Left forelimb (tissue), 1 donor: ENCODE measurements at places on chromosomes 11 and 22.

- no peak for DNase-seq
These were observed 15.7 kb downstream of the DAGLA start for GRCh38 chr11:61695917-61696316.

GRCh38 chr22:24759765-24760164, 14.8 kb downstream of the PIWIL3 start:
- no peak for DNase-seq

GRCh38 chr11:111269146-111269868, 23.8 kb downstream of the POU2AF2 start:
- no peak for DNase-seq

GRCh38 chr11:10490398-10491241, 35.6 kb downstream of the AMPD3 start:
- peak; percentile 63 for DNase-seq

GRCh38 chr11:73205661-73206343, 12.3 kb upstream of the P2RY2 start:
- no peak for DNase-seq

DNA sequence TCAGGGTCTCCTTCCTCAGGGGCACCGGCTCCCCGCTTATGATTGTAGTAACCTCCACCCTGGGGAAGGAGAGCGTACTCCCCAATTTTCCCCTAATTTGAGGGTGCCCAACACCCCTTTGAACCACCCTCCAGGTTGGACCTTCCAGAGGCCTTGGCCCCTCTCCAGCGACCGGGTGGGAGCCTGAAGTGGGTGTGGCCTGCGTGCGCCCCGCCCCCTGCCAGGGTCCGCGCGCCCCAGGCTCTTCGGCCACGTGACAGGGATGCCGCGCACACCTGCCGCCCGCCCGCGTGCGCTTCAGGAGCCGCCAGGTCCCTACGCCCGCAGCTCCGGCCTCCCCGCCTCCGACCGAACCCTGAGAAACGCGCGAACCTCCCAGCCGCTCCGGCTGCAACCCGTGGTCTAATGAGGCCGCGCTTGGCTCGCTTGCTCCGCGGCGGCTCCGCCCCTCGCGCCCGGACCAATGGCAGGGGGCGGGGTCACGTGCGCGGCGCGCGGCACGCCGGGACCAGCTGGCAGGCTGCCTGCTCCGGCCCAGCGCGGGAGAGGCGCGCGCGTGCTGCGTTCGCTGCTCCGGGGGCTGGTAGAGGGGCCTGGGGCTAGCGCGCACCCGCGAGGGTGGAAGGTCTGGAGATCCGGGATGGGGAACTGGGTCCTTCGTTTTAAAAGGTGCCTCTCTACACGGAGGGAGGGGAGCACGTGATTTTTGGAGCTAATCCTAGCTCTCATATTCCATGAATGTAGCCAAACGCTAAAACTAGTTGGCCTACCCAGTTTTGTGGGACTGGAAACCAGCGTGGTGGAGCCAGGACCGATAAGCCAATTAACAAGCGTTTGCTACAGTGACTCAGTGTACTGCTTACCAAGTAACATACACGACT, at the start of gene FOXRED2:
Gene FOXRED2, minus strand, starts transcription at position 404 of the 881 bp plus-strand sequence. CDS start 618 bp downstream, outside the sequence.
- peak; percentile 93 for DNase-seq

DNA sequence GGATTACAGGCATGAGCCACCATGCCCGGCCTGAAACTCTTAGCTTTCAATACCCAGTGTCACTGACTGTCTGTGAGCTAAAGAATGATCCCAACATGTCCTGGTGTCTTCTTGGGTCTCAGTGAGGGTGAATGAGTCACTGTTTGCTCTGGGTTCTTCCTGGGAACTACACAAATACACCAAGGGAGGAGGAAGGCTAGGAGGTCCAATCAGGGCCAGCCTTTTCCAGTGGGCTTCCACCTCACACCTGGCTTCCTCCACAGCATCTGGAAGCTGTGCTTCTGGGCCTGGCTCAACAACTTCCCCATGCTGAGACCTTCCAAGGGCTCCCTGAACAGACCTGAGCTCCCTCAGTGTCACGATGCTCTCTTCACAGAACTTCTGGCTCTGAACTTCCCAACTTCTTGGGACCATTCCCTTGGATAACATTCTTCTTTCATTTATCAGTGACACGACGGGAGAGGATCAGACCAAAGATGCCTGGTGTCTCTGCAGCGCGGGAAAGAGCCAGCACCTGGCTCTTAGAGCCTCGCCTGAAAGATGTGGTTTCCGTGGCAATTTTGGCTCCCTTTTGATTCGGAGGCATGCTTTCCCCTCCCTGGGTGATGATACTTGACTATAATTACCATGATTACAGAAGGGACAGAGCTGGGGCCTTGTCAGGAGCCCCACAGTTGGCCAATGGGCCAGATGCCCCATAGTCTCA, 22.3 kb upstream of the CHRM4 start:
- DNase-seq = no peak

DNA sequence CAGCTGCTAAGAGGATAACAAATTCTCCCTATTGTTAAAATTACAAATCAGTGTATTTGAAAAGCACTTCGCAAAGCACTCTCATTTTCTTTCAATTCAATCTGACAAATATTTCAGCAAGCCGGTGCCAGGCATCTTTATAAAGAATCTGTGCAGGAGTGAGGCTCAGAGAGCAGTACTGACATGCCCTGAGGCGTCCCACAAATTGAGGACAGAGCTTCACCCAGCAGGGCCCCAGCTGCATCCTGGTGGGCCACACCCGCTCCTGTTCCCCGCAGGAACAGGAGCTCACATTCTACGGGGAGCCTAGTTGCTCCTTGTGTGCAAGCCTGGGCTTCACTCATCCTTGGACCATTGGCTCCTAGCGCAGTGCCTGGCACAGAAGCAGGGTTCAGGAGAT, 60.9 kb upstream of the EIF3D start:
- no peak for DNase-seq
